ENCODE measurements at places on chromosomes 1 and 21.

- DNase-seq = peak; percentile 42
Measured at GRCh38 chr21:45454926-45455673, 50.1 kb downstream of the COL18A1 start.

- DNase-seq = no peak
Measured at GRCh38 chr21:33801424-33802405, 113.9 kb downstream of the ATP5PO start.

DNA sequence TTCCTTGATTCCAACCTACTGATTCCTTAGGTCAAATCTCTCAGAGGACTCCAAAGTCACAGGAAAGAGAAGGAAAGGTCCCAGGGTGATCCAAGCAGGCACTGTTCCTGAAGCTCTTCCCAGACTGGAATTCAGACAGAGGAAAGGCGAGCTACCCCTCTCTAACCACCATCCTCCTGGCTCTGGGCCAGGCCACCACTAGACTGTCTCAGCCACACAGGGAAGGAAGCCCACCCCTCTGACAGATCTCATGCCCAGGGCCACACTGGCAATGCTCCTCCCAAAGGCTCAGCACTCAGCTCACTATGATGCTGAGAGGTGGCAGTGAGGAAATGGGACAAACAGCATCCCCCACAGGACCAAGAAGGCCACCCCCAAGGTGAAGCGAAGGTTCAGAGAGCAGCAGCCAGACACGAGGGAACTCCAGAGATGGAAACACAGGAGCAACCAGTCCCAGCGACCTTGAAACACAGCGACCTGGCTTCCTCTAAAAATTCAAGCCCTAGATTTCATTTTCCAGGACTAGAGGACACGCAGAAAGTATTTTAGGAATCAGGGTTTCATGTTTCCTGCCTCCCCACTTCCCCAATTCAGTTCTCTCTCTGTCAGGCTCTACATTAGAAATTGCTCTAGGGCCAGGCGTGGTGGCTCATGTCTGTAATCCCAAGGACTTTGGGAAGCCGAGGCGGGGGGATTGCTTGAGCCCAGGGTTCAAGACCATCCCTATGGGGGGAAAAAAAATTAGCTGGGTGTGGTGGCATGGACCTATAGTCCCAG lies 18.8 kb downstream of the PIK3C2B start:
- no peak for DNase-seq

DNA sequence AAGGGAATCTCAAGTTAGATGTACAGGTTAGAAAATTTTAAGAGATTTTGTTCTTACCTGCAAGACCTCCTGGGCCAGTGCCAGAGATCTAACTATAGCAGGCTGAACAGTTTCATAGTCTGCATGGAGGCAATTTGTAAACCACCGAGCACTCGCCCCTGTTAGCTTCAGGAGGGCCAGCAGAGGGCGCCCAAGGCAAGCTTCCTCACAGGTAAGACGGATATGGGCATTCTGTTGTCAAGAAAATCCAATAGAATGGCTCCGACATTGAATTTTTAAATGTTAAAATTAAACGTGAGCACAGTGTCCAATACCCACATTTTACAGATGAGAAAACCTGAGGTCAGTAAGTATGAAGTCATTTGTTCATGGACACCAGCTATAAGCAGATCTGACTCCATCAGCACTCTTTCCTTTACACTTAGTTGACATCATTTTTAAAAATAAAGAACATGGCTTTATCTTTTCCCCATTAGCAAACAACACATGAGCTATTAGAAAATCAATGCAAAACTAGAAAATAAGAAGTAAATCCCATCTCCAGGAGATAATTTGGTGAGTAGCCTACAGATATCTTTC lies 2.2 kb downstream of the REG4 start:
- DNase-seq = peak; percentile 20

DNA sequence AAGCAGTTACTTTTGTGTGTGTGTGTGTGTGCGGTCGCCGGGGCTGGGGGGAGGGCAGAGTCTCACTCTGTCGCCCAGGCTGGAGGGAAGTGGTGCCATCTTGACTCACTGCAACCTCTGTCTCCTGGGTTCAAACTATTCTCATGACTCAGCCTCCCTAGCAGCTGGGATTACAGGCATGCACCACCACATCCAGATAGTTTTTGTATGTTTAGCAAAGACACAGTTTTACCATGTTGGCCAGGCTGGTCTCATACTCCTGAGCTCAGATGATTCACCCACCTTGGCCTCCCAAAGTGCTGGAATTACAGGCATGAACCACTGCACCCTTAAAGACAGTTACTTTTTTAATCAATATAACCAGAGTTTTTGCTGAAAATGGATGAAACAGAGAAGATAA lies 207.0 kb downstream of the PTPRC start:
- no peak for DNase-seq

- no peak for DNase-seq
Measured at GRCh38 chr1:91805311-91805801, 80.6 kb downstream of the TGFBR3 start.

DNA sequence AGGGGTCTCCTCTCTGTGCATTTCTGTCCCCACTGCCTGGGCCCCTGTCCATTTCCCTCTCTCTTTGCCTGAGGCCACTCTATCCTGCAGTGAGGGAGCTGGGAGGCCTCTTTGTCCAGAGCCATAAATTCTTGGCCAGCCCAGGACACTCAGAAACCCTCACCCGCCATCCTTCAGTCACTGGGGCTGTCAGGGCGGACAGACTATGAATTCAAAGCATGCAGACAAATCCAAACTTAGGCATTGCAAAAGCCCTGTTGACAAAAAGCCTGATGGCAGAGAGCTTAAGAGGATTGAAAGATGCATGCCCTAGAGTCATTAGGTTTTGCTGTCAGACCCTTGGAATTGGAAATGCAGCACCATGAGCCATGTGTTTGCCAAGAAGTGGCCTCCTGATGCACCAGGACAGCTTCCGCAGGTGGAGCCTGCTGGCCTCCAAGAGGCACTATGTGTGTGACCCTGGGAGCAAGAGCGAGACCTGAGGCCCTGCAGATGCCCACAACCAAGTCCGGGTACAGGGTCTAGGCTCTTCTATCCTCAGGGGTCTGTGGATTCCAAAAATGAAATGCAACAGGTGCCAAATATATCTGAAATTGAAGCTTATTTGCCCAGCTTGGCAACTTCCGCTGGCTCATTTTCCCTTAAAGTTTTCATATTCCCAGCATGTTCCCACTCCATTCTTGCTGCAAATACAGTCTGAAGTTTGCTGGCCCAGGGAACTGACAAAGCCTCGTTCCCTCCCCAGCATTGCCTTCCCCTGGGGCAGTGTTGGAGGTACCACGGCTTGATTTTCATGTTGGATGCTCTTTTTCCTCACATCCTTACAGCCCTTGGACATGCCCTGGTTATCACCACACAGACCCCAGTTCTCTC lies 177.9 kb downstream of the PGBD5 start:
- no peak for DNase-seq

DNA sequence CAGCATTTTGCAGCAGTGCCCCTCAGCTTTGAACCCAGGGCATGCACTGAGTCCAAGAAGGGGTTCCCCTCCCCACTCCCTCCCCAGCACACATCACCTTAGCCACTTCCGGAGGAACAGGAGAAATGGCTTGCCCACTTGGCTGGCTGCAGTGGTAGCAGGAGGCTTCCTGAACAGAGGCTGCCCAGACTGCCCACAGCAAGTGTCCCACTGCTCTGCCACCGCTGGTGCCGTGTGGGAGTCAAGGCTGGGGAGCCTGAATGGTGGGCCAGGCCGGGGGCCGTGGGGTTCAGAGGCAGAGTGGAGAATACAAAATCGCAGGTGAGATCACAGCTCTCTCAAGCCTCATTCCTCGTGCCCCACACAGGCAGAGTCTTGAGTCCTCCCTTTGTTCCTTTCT lies 34.5 kb downstream of the CD247 start:
- no peak for DNase-seq

DNA sequence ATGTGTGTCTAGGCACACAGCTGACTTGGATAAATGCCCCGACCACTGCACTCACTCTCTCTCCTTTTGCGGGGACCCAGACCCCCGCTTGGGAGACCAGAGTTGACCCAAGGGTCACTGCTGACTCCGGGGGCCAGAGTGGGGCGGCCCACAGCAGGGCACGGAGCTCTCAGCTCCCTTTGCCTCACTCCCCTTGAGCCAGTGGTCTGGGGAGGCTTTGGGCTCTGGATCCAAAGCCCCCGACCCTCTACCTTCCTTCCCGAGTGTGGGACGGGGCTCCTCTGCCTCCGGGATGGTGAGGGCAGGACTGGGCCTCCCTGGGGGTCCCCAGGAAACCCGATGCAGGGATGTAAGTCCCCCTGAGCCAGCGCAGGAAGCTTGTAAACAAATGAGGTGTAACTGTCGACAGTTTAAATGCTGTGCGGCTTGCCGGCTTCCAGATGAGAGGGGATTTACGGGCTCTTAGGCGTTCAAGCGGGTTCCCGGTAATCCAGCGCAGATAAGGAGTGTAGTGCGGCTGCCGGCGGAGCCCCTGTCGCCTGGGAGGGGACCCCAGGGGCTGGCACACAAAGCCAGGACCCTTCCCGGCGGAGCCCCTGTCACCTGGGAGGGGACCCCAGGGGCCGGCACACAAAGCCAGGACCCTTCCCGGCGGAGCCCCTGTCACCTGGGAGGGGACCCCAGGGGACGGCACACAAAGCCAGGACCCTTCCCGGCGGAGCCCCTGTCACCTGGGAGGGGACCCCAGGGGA lies 7.4 kb downstream of the ACTRT2 start:
- DNase-seq = no peak

- DNase-seq = no peak
Measured at GRCh38 chr21:40902299-40902698, 55.3 kb upstream of the DSCAM start.

GRCh38 chr1:99648107-99648506 lies 2.2 kb downstream of the PALMD start:
- no peak for DNase-seq

DNA sequence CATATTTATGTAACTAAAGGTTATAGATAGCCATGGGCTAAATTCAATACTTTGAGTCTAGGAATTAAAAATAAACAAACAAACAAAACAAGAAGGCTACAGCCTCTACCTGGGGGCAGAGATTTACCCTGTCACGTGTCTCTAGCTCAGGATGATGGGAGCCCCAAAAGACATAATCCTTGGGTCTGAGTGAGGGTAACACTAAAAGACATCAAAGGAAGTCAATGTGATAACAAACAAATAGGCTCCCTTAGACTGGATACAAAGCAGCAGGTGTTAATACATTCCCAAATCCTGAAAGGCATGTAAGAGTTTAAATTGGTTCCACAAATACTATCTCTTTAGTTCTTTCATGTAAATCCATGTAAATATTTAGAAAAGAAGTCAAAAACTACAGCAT lies 10.7 kb downstream of the MYSM1 start:
- no peak for DNase-seq

- no peak for DNase-seq
Measured at GRCh38 chr1:225817611-225818061, 7.7 kb downstream of the EPHX1 start.

- no peak for DNase-seq
Measured at GRCh38 chr1:215568299-215568692, 1.2 kb downstream of the KCTD3 start.

DNA sequence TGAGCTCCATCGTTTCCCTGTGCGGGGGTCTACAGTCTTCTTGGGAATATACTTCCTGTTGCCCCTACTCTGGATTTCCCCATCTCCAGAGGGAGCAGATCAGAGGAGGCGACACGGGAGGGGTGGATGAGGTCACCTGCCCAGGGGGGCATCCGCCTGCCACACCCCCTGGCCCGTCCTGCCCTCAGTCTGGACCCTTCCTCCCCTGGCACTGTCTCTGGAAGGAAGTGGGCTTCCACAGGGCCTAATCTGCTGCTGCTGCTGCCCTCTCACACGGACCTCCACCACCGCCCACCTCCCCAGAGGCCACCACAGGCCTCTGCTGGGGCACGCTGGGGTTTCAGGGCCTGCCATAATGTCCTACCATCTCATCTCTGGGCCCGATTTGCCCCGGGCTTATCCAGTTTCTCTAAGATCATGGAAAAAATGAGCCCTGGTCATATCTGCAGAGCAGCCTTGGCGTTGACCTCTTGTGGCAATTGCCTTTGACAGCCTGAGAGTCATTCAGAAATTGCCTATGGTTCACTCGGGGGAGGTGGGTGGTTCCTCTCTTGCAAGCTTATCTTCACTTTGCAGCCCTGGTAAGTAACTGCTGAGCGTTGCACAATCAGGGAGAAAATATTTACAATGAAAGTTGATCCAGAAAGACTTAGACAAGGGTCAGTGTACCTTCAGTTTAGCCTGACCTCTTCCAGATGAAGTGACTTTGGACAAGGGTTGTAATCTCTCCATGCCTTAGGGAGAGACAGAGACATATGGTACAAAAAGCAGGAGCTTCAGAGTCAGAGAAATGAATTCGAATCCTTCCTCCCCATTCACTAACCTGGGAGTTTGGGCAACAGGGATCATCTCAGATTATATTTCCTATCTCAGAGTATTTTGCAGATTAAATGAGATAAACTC lies 252.4 kb downstream of the TOMM20 start:
- peak; percentile 94 for DNase-seq

DNA sequence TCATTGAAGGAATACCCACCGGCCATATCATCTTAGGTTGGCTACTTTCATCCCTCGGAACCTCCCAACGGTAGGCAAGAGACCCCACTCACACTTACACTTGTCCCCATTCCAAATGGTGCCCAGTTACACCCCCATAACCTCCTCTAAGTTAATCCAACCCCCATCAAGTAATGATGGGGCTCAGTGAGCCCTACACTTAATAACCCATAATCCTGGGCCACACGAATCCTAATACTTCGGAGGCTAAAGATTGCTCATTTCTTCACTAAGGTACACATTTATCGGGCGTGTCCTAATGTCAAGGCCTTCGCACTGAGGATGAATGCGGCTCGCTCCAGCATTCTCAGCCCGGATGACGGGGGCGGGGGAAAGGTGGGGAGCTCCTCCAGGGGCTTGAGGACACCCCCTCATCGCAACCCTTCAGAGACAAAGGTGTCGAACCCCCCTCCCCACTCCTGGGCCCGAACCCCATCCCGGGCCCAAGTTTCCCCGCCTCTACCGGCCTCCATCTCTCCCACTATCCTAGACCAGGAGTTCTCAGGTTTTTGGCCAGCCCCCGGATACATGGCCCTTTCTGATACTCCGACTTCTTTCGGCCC lies 435 bp downstream of the ILF2 start:
- DNase-seq = no peak

DNA sequence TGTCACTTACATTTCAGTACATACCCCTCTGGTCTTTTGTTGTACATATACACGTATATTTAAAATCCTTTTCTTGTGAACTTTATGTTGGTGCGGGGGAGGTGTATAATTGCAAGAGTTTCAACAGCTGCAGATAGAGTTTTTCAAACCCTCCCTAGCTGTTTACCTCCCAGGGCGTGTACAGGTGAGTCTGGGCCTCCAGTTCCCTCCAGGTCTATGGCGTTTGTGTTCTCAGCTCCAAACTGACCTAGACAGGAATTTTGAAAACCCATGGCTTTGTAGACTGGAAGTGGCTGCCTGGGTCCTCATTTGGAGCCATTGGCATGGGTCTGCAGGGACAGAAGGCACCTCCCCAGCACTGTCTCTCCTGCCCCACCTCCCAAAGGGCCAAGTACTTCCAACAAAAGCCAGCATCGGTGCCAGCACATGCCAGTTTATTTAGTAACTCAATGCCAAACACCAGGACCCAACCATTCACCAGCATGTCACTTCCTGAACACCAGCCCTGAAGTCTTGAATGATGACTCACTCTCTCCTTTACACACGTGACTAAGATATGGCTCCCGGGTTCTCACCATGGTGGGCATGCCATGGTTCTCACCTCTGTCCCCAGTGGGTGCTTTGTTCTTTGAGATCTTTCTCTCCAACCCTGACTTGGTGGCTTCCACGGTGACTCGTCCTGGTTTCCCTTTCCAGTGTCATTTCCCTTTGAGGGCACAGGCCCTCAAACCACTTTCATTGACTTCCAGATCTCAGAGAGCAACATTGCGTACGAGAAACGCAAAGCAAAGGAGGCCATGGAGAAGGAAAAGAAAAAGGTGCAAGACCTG lies 57.3 kb upstream of the EFHD2 start:
- DNase-seq = no peak

Measured in CMK (cell line).